ENCODE measurements at places on chromosomes 5 and 9.

DNA sequence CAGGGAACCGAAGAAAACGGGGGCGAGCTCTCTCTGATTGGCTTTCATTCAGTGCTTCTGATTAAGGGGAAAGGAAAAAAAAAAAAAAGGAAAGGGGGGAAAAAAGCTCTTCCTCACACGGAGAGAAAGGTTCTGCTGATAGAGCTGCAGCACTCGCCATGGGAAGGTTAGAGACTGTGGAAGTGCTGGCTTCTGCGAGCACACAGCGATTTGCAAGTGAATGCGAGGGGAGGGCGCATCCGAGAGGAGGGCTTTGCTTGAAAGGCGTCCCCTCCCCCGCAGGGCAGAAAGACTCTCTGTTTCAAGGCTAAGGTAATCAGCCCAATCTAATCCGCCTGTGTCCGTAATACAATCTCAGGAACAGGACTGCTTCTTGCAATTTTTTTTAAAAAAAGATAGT is at the start of gene CDH10:
CDH10 (minus strand) TSS at position 218 of the 400 bp plus-strand sequence. CDS start 51,488 bp downstream, outside the sequence.
- no peak for DNase-seq

DNA sequence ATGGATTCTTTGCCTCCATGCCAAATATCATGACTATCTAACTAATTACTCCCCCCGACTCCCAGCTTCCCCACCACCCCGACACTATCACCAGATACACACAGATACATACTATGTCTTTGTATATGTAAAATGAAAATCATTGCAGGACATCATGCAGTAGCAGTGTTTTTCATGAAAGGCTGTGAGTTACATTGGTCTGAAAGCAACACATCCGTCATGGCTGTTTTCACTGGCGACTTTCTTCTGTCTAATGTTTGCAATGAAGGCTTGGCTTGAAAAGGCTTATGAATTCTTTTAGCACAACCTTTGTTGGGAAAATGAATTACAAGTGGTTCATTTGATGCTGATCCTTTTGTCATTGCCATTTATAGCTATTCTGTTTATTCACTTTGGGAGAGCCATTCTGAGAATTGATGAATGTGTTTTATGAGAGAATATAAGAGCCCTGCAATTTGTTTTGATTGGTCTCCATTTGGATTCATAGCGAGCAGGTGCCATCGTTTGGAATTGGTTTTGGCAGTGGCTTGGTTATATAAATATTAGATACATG is 103.4 kb downstream of the PIP5K1B start:
- DNase-seq, result no peak

DNA sequence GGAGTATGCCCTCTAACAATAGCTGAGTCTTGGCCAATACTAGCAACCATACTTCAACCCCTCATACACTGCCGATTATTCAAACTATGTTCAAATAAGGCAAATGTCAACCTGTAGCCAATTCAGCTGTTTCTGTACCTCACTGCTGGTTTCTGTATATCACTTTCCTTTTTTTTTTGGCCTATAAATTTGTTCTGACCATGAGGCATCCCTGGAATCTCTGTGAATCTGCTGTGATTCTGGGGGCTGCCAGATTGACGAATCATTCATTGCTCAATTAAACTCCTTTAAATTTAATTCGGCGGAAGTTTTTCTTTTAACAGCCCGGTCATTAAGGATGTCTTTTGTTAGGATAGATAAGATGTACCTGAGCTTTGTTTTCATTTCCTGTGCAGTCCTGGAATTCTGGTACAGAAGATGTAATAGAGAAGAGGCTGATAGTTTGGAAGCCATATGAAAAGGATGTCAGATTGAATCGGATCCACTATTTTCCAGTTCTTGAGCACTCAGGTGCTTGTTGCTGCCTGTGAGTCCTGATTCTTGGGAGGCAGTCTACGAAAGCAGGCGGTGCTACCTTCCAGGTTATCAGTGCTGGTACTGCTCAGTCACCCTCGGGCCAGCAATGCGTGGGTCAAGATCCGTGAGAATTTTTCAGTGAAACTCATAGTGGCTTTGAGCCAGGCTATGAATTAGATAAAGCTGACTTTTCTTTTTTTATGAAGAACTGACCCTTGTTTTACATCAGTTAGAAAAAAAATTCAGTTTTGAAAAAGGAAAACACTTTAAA is 106.2 kb upstream of the TUT7 start:
- DNase-seq, result peak; percentile 47

GRCh38 chr5:4419281-4419680 is 720.8 kb upstream of the ADAMTS16 start:
- no peak for DNase-seq

DNA sequence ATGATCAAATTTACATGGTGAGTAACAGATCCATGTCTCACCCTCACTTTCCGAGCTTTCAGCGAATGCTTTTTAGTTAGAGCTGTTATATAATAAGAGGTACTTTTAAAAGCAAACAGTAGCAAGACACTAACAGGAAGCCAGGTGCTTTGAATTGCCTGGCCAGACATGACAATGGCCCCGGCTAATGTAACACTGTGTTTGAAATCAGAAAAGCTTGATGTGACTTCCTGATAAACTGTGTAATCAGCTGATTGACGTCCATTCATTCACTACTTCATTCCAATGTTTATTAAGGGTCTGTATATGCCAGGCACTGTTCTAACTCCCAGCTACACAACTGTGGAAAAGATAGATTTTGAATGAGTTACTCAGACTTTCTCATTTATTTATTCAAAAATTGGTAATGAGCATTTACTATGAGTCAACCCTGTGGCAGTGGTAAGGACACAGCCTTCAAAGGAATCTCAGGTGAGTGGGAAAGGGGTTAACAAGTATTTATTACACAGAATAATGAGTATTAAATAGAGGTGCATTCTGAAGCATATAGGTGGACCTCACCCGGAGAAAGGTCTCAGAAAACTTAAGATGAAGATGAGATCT is 26.6 kb downstream of the DPYSL3 start:
- no peak for DNase-seq

GRCh38 chr5:132692632-132692967 is 18.8 kb downstream of the IL4 start:
- DNase-seq, result no peak

DNA sequence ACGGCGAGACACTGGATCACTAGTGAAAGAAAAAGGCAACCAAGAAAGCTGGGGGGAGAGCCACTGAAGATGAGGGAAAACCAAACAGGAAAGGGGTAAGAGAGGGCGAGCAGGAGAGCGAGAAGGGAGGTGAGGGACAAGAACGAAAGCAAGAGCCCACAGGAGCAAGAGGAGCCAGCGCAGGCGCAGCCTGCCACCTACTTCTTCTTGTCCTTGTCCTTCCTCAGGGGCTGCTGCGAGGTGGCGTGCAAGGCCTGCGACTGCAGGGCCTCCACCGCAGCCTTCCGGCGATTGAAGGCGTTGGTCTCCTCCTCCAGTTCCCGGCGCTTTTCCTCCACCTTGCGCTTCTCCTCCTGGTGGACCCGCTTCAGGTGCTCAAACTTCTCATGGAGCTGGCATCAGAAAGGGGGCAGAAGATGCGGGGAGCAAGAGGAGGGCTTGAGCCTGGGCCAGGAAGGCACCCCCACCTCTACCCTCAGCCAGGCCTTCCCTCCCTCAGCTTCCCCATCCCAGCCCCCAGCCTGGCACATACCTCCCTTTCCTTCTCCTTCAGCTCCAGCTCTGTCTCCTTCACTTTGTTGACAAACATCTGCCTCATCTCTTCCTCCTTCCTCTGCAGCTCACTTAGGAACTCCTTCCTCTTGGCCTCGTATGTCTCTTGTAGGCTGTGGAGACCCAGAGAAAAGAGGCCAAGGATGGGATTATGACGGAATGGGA is 13.5 kb downstream of the CCNI2 start:
- no peak for DNase-seq

DNA sequence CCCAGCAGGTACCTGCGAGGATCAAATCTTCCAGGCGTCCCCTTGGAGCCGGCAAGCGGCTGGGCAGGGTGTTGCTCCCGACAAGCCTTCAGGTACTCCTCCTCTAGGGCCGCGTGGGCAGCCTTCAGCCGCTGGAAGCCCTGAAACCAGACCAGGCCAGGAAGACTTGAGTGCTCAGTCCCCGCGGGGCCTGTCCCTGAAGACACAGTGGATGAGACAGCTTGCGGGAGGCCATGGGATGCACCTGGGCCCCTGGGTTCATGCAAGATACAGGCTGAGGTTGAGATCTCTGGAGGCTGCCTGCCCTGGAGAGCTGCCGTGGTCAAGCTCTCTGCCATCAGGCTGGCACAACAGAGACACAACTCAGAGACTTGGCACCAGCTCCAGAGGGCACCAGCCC is 25.4 kb downstream of the AKNA start:
- DNase-seq, result no peak

DNA sequence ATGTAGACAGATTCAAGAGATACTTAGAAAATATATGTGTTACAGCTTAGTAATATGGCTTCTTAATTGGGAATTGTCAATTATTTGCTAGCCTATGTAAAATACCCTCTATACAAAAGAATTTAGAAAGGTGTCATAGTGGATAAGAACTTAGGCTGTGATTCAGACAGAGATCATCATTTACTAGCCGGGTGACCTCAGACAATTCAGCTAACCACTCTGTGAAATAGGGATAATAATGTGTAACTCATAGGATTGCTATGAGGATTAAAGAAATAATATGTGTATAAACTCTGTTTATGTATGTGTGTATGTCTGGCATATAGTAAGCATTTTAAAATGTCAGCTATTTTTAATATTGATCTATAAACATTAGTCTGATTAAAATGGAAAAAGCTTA is 5.9 kb upstream of the LARS1 start:
- no peak for DNase-seq

DNA sequence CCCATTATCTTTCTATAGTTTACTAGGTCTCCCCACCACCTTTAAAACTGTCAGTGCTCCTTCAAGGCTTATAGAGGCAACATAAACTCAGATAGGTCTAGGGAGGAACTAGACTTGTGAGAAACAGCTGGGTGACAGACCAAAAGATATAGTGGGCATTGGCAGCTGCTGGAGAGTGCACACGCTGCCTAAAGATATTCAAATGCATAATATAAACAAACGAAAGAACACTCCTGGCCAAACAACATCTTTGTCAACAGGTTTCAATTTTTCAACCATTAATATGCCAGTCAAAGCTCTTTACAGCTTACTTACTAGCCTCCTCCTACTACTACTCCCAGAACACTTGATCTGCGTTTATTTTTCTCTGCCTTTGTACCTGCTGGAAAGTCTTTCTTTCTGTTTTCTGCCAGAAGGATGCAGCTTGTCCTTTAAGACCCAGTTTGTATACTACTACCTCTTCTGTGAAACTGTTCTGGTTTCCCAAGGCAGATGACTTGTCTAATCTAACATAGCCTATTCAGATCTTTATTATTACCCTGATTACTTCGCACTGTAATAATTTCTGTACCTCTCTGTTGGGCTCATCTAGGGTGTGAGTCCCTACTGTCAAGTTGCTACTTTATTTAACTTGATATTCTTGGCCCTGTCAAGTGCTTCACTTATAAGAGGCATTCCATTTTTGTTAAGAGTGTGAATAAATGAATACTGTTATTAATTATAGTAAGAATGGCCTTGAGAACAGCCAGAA is 14.3 kb downstream of the KDM3B start:
- DNase-seq, result no peak

DNA sequence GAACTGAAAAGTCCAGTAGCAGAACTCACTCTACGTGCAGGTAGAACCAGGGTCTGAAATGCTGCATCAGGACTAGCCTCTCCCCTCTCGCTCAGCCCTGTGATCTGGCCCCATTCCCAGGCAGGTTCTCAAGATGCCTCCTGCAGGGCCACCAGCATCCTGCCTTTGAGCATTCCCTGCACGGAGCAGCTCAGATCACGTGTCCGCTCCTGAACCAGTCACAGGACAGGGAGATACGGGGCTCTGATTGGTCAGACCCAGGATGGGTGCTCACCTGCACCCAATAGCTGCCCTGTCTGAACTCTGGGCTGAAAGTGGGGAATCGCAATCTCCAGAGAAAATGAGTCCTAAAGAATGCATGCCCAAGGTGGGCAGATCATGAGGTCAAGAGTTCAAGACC is 50.8 kb downstream of the NEURL1B start:
- no peak for DNase-seq

GRCh38 chr5:55081541-55081940 is 20.9 kb upstream of the GZMA start:
- no peak for DNase-seq

GRCh38 chr5:135425641-135426040 is 21.5 kb downstream of the DCANP1 start:
- no peak for DNase-seq

All from fibroblast of skin of left biceps (primary cell).